Spinal cord (tissue), 10 donors: ENCODE measurements at places on chromosomes 12 and 14. TPM values are rescaled to one million over a fixed set of nuclear protein-coding genes. Genes with fewer than 3 reads are reported as not detected.

Gene LGALS3
- polyA plus RNA-seq = 41.5 TPM

Gene KRT2
- polyA plus RNA-seq = 0.18 TPM

Gene SP1
- polyA plus RNA-seq = 31.3 TPM

Gene MSI1
- polyA plus RNA-seq = 68.6 TPM

Gene LHX5
- 13.2 TPM for polyA plus RNA-seq

Gene FAM216A
- polyA plus RNA-seq = 69.5 TPM

Gene EFCAB11
- 11.2 TPM for polyA plus RNA-seq

Gene EID3
- polyA plus RNA-seq = 4.3 TPM

Gene NRL
- 4.8 TPM for polyA plus RNA-seq

Gene C1S
- polyA plus RNA-seq = 19.1 TPM

Gene KCNH3
- 10.6 TPM for polyA plus RNA-seq

DNA sequence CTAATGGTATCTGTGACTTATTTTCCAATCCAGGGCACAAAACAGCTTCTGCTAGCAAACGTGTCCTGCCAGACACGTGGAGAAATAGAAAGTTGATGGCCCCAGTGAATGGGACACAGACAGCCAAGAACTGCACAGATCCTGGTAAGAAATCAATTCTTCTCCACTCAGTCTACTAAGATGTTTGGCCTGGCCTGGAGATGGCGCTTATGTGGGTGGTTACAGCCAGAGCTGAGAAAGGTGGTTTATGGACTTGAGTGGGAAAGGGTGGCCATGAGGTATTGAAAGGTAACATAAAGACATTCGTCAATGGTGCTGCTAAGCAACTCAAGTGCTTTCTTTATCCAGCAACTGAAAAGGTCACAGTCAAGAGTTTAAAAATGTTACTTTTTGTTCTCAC is 2.9 kb downstream of the SLC24A4 start:
- no peak for DNase-seq

DNA sequence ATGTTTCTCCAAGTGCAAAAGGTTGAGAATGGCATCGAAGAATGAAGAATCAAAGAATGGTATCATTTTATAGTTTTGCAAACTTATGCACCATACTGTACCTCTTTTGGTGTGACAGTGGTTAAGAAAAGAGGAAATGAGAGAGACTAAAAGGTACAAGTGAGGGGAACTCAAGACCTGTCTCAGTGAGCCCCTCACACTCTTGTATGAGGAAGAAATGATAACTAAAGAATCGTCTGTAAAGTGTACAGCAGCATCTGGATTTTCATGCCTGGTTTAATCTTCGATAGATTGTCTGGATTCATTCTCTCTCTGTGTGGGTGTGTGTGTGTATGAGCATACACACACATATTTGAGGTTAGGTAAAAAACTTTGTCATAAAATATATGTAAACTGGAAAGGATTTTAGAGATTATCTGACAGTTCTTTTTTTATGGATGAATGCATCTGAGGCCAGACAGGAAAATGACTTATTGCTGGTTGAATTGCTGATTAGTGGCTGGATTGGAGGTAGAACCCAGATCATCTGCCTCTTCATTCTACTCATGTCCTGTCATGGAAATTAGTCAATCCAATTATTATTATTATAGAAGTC is 16.0 kb upstream of the SLC38A2 start:
- DNase-seq = no peak

DNA sequence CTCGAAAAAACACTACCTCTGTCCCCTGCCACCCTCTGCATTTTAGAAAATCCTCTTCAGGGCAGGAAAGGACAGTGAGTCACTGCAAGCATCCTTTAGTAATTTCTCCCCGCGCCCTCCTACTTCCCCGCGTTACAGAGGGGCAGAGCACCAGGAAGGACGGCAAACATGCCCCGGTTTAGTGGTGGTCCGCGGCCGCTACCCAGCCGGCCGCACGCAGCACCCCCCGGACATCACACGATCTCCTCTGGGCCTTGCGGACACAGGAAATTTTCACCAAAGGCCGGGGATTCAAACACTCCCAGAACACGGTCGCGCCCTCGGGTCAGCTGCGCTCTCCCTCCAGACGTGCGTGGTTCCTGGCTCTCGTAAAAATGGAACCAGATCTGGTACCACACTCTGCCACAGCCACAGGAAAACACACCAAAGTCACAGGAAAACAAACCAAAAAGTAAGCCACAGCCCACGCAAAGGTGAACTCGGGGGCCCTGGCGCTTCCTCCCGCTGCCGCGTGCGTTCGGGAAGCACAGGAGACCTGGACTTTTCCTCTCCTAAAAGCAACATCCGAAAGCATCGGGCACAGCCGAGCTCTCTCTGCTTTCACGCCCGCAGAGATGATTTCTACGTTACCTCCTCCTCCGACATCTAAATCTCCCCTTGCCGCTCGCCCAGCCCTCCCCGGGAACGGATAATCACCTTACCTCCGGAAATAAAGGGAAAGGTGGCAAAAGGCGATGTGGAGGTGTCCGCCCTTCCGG is 839 bp downstream of the SLC38A1 start:
- DNase-seq = peak; percentile 59

- DNase-seq = no peak
Measured at GRCh38 chr12:101592921-101593320, 1.9 kb upstream of the MYBPC1 start.

GRCh38 chr12:126112849-126113248 is 1047.6 kb downstream of the AACS start:
- DNase-seq = no peak

DNA sequence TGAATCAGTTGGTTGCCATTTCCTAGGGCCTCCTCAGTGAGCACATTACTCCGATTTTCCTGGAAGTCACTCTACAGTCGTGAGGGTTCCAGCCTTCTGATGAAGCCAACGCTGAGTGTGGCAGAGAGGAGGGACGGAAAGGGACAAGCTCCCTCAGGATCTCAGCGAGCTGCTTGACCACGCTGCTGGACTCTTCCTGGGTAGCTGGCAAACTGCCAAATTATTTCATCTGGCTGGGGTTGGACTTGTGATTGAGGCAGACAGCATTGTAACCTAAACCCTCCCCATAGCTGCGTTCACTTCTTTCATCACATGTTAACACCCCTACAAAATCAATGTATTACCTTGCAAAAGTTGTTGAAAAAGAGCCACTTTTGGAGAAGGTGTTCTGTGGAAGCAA is 69.6 kb upstream of the CHST11 start:
- DNase-seq = no peak

- no peak for DNase-seq
Measured at GRCh38 chr12:90999966-91000365, 4.8 kb downstream of the EPYC start.

- no peak for DNase-seq
Measured at GRCh38 chr14:93301821-93302447, 30.9 kb downstream of the BTBD7 start.

- no peak for DNase-seq
Measured at GRCh38 chr12:51941011-51941581, 10.4 kb upstream of the ACVR1B start.

GRCh38 chr14:61218767-61219166 is 62.4 kb downstream of the TMEM30B start:
- DNase-seq = no peak

DNA sequence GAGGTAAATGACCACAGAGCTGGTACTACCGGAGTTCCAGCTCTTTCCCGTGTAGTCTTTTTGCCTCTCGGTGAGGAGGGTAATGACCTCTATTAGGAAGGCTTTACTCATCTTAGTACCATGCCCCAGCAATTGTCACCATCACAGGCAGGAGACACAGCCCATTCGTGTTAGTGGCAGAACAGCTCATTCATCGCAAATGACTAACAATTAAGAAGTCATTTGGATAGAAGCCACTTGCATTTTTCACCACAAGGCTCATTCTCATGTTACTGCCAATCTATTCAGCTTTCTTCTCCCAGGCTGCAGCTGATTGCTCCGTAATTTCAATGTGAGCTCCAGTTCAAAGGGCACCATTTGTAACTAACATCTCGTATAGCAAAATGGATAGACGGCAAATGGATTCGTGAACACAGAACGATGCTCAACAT is 718.8 kb upstream of the TMEM132C start:
- no peak for DNase-seq

DNA sequence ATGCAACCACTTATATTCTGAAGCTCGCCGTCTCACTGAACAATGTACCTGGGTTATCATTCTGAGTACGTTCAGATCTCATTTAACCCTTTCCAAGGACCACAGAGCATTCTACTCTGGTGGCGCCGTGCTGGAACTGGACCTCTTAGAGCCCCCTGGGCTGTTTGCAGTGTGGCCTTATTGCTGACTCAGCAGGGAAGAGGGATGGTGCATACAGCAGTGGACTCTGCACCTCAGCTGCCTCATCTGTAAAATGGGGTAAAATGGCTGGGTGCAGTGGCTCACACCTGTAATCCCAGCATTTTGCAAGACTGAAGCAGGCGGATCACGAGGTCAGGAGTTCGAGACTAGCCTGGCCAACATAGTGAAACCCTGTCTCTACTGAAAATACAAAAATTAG is 2.9 kb downstream of the ALDH2 start:
- DNase-seq = no peak

DNA sequence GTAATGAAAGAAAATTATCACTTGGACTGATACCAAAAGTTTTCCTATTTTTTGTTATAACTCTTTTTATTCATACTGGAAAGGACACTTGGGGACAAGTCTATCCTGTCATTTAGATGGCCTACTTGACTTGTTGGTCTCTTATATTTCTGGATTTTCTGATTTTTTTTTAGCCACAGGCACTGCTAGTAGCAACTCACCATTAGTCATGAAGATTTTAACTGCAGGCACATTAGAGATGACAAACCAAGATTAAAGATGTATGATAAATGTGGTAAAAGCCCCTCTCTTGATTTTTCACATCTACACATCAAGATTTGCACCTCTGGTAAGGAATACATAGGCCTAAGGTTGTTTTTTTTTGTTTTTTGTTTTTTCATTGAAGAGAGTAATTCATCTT is 217.0 kb downstream of the SLC25A21 start:
- no peak for DNase-seq

DNA sequence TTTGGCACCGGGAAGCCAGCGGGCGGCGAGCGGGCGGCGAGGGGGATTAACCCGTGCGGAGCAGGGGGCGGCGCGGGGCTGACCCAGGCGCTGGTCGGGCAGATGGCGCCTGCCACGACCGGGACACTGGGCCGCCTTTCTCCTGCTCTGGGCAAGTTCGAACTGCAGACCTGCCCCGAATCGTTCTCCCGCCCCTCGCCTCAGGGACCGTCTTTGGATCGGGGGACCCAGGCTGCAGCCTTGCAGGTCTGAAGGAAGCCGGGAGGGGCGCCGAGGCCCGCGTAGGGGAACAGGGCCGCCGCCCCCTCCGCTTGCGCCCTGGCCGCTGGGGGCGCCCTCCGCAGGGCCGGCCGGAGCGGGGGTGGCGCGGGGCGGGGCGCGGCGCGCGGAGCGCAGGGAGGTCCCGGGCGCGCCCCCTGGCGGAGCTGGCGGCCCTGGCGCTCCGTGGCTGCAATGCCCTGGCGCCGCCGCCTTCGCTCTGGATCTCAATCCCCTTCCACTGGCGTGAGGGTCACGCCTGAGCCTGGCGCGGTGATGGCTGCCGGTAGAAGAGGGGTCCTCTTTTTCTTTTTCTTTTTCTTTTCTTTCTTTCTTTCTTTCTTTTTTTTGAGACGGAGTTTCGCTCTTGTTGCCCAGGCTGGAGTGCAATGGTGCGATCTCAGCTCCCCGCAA is 449 bp upstream of the LTBP2 start:
- peak; percentile 87 for DNase-seq

- DNase-seq = no peak
Measured at GRCh38 chr12:47509398-47509851, 196.4 kb downstream of the RPAP3 start.

DNA sequence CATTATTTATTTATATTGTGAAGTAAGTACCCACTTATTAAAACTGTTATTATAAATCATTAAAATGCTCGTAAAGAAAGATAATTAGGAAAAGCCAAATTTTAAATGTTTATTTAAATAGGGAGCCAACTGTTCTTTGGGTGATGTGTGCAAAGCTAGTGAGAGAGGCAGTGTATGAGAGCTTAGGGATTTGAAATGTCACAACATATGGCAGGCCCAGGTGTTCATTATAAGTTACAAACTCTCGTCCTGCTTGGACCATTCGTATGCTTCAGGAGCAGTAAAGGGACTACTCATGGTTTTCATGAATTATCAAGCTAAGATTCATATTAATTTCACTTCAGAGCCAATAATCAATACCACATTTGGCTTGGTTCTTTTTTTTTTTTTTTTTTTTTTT is 154.5 kb downstream of the TGFB3 start:
- no peak for DNase-seq
